Stimulated activated CD4-positive, alpha-beta T cell treated with anti-CD3 and anti-CD28 coated beads, Interleukin-2, amount 100 ng/mL, for 24 hours (primary cell): ENCODE measurements at places on chromosomes 5 and 9.

- DNase-seq = no peak
These were observed 39.7 kb downstream of the ROPN1L start for GRCh38 chr5:10481241-10481935.

GRCh38 chr9:105751761-105752160 lies 57.4 kb downstream of the TMEM38B start:
- no peak for DNase-seq

GRCh38 chr9:107309271-107309670 lies 26.2 kb downstream of the RAD23B start:
- no peak for DNase-seq

DNA sequence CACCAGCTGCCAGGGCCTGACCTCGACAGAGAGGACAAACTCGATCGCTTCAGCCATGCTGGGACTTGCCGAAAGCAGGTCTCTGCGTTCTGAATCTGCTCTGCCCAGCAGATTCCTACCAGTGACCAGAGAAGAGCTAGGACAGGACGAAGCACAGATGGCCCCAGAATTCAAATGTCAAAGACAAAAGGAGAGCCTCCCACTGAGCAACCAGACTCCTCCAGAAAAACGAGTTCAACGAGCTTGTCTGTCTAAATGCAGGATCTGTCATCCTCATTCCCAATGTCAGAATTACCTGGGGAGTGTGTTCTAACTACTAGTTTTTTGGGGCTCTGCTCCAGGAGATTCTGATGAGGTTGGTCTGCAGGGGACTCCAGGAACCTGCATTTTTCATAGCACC lies 13.4 kb downstream of the AK8 start:
- no peak for DNase-seq

- DNase-seq = no peak
These were observed 136.8 kb downstream of the ESM1 start for GRCh38 chr5:54848581-54848980.

DNA sequence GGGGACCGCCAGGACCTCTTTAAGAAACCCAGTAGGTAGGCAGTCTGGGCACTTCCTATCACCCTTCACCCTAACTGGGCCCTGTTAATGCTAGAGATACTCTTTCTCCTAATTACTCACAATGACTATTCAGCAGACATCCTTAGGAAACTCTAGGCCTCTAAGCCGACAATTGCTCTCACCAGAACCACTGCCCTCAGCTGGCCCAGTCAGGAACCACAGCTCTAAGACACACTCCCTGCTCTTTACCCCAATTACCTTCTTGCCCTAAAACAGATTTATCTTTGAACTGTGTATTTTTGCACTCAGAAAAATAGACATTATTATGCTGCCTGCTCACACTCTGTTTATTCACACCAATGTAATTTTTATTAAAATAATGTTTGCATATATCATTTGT lies 432.6 kb upstream of the SLC30A5 start:
- no peak for DNase-seq

DNA sequence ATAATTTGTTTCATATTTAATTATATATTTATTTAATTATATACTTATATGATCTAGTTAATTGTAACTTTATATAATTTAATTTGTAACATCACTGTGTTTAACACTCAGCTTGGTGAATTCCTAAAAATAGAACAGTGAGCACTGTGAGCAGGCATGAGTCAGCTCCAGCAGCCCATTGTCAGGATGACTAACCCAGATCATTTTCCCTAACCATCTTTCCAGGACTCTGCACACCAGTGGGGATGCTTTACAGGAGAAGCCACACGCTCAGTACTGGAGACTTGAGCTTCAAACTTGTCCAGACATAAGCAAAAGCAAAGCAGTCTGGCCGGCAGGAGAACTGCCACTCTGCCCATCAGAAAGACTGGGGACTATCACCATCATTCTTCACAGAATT lies 446.2 kb upstream of the TRPC7 start:
- no peak for DNase-seq
